ENCODE measurements at places on chromosomes 4 and X. TPM values are rescaled to one million over a fixed set of nuclear protein-coding genes. Genes with fewer than 3 reads are reported as not detected.
A peak's percentile ranks its signal among the peaks of the same experiment; 100 is the strongest.

Gene PCYT1B
- total RNA-seq: not detected

Gene MAGEC2
- not detected for total RNA-seq

Gene WDR19
- 12.9 TPM for total RNA-seq

Gene GATA1
- total RNA-seq: not detected

GRCh38 chrX:136794080-136794479 lies 13.3 kb upstream of the ARHGEF6 start:
- no peak for DNase-seq
- 0 out of 2 replicates have a peak, but pooled peaks cover 4% of the 10 kb centered on the region for H3K36me3 ChIP-seq
- no peaks in the 10 kb centered on the region for H3K4me1 ChIP-seq
- no peak overlapping the region for H3K27ac ChIP-seq

DNA sequence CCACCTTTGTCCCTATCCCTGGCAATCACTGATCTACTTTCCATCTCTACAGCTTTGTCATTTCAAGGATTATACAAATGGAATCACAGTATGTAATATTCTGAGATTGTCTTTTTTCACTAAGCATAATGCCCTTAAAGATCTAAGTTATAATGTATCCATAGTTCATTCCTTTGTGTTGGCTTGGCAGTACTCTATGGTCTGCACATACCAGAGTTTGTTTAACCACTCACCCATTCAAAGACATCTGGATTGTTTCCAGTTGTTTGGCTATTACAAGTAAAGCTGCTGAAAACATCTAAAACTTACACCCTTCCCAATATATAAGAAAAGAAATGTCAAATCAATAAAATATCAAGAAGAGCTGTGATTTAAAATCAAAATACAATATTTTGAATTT lies 26.0 kb upstream of the AWAT1 start:
- H3K36me3 ChIP-seq: no peaks in the 10 kb centered on the region
- H3K27ac ChIP-seq: no peak overlapping the region
- DNase-seq: no peak

DNA sequence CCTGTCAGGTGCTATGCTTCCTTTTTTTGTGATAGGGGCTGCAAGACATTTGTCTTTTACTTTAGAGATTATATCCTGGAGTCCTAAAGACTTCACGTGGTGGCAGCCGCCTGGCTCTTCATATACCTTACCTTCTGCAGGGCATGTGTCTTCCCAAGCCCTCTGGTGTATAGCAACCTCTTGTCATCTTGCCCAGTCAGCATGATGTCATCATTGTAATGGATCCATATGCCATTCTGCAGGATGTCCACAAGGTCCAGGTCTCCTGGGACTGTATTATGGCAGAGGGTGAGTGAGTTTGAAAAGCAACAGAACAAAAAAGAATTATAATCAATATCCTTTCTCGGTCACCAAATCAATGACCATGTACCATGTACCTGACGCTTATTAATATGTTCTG lies 82.2 kb upstream of the SCOC start:
- peak; percentile 21 for DNase-seq
- no peak overlapping the region for H3K27ac ChIP-seq
- no peaks in the 10 kb centered on the region for H3K36me3 ChIP-seq
- H3K4me3 ChIP-seq: no peak overlapping the region
- H3K27me3 ChIP-seq: peaks cover 13% of the 10 kb centered on the region

- H3K4me3 ChIP-seq: peak overlapping the region; percentile 92
- H3K27me3 ChIP-seq: no peaks in the 10 kb centered on the region
- no peak overlapping the region for H3K27ac ChIP-seq
- H3K36me3 ChIP-seq: no peaks in the 10 kb centered on the region
- H3K4me1 ChIP-seq: peaks cover 31% of the 10 kb centered on the region
Observed at GRCh38 chrX:3550160-3550751, 163.2 kb downstream of the PRKX start.

- peaks cover 74% of the 10 kb centered on the region for H3K4me1 ChIP-seq
- DNase-seq: no peak
- peak overlapping the region; percentile 83 for H3K27ac ChIP-seq
Observed at GRCh38 chr4:101155945-101156344, 191.4 kb downstream of the PPP3CA start.
